ENCODE measurements at places on chromosomes 5 and 9. TPM values are rescaled to one million over a fixed set of nuclear protein-coding genes. Genes with fewer than 3 reads are reported as not detected.

Gene REEP2
- 0.11 TPM for total RNA-seq

Gene PPP1R26
- 7.6 TPM for total RNA-seq

Gene TAF11L9
- 0.39 TPM for total RNA-seq

Gene ZNF454
- total RNA-seq = 2.7 TPM

Gene ALDH1A1
- total RNA-seq = not detected

Gene FIBCD1
- total RNA-seq = 0.79 TPM

Gene IL5
- not detected for total RNA-seq

Gene CARD6
- total RNA-seq = 0.43 TPM

Gene CDH6
- not detected for total RNA-seq

Gene ADAMTSL1
- total RNA-seq = not detected

Gene PROP1
- not detected for total RNA-seq

Gene SOHLH1
- total RNA-seq = not detected

Gene PROB1
- total RNA-seq = 1.2 TPM

Gene CAMK2A
- 0.79 TPM for total RNA-seq

Gene LCN1
- total RNA-seq = not detected

Gene CCNI2
- 0.76 TPM for total RNA-seq

Gene SPATA31E1
- total RNA-seq = not detected

Gene FRMPD1
- not detected for total RNA-seq

Gene TMEM215
- not detected for total RNA-seq

Gene ANKRD18B
- 0.79 TPM for total RNA-seq

Gene ALDOB
- total RNA-seq = not detected

Gene ZSWIM6
- total RNA-seq = 8.4 TPM

Gene ZBTB43
- total RNA-seq = 8.2 TPM

Gene SLC27A6
- 86.0 TPM for total RNA-seq

Gene FRRS1L
- total RNA-seq = under 0.01 TPM

Gene NTNG2
- under 0.01 TPM for total RNA-seq

Gene SLC36A3
- total RNA-seq = not detected

Gene TRIM36
- total RNA-seq = 0.98 TPM

Gene EIF4E1B
- total RNA-seq = not detected

Gene OR1J2
- not detected for total RNA-seq

Gene OLFML2A
- total RNA-seq = 14.9 TPM

Gene SAXO1
- total RNA-seq = 0.11 TPM

Gene SPATA31D4
- not detected for total RNA-seq

Gene NR5A1
- total RNA-seq = not detected

Gene TAF11L5
- total RNA-seq = not detected

Gene IRX1
- 66.8 TPM for total RNA-seq

Gene FAXDC2
- total RNA-seq = 8.7 TPM

Gene MYOZ3
- total RNA-seq = not detected

Gene AHRR
- 3.5 TPM for total RNA-seq

Gene AGXT2
- not detected for total RNA-seq

Gene TSSK1B
- total RNA-seq = 0.79 TPM

Gene ZNF462
- 17.0 TPM for total RNA-seq

Gene CDK9
- total RNA-seq = 61.7 TPM

Gene RNF183
- not detected for total RNA-seq

Gene INSL6
- not detected for total RNA-seq
